Kidney capillary endothelial cell (primary cell): ENCODE measurements at places on chromosomes 6 and 20.

- DNase-seq: no peak
These were observed 19.9 kb upstream of the HFE start for GRCh38 chr6:26067367-26067766.

GRCh38 chr20:3933218-3933617 is 44.0 kb downstream of the PANK2 start:
- no peak for DNase-seq

GRCh38 chr6:12973386-12973785 is 256.8 kb downstream of the PHACTR1 start:
- no peak for DNase-seq

DNA sequence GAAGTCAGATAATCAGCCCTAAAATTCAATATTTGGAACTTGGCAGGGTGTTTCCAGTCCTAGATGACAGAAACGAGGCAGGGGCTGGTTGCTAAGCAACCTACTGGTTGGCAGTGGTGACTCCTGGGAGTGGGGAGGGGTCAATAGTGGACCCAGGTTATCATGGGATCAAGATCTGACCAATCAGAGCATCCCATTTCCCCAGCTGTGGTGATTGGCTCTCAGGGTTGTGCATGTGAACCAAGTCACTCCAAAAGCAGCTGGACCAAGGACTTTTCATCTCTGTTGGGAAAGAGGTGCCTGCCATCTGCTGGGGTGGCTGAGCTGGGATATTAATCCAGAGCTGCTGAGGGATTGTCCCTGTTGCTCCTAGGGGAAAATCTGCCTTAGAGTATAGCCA is 253.4 kb downstream of the PREX1 start:
- no peak for DNase-seq

GRCh38 chr6:66638099-66638498 is 931.1 kb upstream of the EYS start:
- no peak for DNase-seq
